ENCODE measurements at places on chromosomes 5 and 9.

- DNase-seq = no peak
Observed at GRCh38 chr9:114806526-114806900, 674 bp upstream of the TNFSF15 start.

- no peak for DNase-seq
Observed at GRCh38 chr5:170126626-170127025, 20.9 kb downstream of the FOXI1 start.

- DNase-seq = no peak
Observed at GRCh38 chr9:83454076-83454475, 84.1 kb downstream of the FRMD3 start.

- DNase-seq = no peak
Observed at GRCh38 chr5:37133939-37134338, 115.2 kb downstream of the CPLANE1 start.

- DNase-seq = no peak
Observed at GRCh38 chr5:98432378-98432777, 341.1 kb upstream of the RGMB start.

DNA sequence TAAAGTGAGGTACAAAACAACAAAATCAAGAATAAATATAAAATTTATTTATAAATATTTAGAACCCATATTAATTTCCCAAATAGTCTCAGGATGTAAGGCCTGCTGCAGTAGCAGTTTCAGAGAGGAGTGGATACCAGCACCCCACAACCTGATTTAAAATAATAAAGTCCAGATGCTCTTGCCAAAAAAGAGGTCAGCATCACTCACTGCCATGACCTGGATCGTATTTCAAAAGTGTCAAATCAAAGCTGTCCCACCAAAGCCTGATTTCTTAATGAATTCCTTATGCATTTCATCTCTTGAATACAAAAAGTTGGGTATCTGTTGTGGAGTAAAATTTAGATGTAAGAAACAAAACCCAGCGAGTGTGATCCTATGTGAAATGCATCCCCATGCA, 58.0 kb upstream of the ROR2 start:
- no peak for DNase-seq

- DNase-seq = no peak
Observed at GRCh38 chr5:172402531-172403188, 51.7 kb downstream of the SH3PXD2B start.

- DNase-seq = no peak
Observed at GRCh38 chr5:109247986-109248385, 161.8 kb downstream of the PJA2 start.

GRCh38 chr5:163562071-163562470, 56.7 kb downstream of the MAT2B start:
- no peak for DNase-seq

GRCh38 chr9:125807079-125807478, 59.9 kb downstream of the PBX3 start:
- no peak for DNase-seq

- DNase-seq = no peak
Observed at GRCh38 chr9:25353783-25354182, 324.5 kb downstream of the TUSC1 start.

- DNase-seq = no peak
Observed at GRCh38 chr9:71589612-71590011, 178.7 kb downstream of the CEMIP2 start.

GRCh38 chr9:107874137-107874536, 384.6 kb upstream of the KLF4 start:
- no peak for DNase-seq

- DNase-seq = no peak
Observed at GRCh38 chr9:79988126-79988525, 416.4 kb downstream of the TLE4 start.

DNA sequence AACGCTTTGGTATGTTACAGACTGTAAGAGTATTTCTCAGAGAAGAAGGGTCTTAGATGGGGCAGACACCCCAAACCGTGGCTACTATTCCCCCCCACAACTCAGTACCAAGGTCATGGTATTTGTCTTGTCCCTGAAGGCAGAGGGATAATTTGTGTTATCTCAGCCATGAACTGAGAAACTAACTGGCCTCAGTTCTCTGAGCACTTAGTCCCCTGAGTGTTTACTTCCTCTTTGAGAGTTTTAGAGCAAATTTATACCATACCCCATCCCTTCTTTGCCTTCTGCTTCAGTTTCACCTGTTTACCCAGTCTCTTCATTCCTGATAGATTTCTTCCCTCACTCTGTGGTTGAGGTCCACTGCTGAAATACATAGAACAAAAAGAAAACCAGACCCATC, 183.9 kb downstream of the LRRC70 start:
- no peak for DNase-seq

GRCh38 chr5:122415030-122415800, 103.2 kb downstream of the SNCAIP start:
- DNase-seq = no peak

DNA sequence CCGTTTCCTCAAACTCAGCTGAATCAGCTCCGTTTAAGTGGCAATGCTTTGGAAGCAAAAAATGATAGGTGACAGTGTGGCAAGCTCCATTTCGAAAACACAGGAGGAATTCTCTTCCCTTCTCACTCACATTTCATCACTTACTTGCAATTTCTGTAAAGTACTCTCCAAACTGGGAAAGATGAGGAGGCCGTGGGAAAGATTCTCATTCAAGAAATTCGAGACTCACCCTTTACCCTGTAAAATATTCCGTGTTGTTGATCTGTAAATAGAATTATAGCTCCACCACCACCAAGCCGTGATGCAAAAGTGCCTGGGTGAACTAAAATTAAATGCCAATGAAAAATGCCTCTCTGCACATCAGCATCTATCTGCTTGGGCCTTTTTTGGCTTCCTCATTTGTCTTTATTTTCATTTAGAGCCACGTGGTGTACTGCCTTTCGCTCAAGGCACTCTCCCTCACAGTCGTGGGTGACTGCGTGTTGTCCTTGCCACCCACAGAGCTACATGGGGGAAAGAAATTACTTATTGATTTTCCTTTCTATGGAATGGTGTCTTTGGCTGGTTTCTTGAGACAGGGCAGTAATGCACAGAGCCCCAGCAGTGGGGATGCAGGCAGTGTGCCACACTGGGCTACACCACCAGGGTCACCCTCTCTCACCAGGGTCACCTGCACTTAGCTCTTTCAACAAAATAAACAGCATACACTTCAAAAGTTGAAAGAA, 289.3 kb upstream of the TAS2R1 start:
- DNase-seq = no peak

DNA sequence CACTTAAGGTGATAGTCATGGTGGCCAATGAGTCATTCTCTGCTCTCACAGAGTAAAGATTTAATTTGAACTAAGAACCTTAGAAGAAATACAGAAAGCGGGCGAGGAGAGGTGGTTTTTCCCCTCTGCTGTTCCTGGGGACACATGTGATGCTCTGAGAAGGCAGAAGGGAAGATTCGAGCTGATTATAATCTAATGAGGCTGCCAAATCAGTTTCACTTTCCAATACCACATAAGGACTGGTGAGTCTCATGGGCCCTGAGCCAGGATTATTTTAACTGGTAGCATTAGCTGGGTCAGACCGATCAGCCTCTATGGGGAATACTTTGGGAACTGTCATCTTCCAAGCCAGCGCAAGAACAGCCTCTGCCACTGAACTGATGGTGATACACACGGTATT, 116.5 kb downstream of the SLC1A3 start:
- DNase-seq = no peak

GRCh38 chr9:93967020-93967803, 12.1 kb upstream of the BARX1 start:
- no peak for DNase-seq

GRCh38 chr9:107807183-107807582, 317.6 kb upstream of the KLF4 start:
- no peak for DNase-seq

DNA sequence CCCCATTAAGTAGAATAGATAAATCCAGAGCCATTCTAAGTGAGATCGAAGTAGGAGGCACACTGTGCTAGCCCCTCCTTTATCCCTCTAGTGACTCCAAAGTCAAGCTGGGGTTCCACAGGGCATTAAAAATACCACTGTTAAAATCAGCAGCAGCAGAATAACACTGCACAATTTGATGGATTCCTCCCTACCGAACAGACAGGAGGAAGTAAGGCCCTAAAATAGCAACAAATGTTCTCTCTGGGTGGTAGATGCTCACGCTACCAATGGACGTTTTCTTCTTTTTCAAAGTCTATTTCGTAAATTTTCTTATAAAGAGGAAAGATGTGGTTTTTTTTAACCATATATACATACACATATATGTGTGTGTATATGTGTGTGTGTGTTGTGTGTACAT, 54.4 kb downstream of the FBXW11 start:
- DNase-seq = no peak

- no peak for DNase-seq
Observed at GRCh38 chr5:78526049-78526525, 122.5 kb downstream of the LHFPL2 start.

- no peak for DNase-seq
Observed at GRCh38 chr5:50710838-50711237, 44.4 kb downstream of the PARP8 start.

DNA sequence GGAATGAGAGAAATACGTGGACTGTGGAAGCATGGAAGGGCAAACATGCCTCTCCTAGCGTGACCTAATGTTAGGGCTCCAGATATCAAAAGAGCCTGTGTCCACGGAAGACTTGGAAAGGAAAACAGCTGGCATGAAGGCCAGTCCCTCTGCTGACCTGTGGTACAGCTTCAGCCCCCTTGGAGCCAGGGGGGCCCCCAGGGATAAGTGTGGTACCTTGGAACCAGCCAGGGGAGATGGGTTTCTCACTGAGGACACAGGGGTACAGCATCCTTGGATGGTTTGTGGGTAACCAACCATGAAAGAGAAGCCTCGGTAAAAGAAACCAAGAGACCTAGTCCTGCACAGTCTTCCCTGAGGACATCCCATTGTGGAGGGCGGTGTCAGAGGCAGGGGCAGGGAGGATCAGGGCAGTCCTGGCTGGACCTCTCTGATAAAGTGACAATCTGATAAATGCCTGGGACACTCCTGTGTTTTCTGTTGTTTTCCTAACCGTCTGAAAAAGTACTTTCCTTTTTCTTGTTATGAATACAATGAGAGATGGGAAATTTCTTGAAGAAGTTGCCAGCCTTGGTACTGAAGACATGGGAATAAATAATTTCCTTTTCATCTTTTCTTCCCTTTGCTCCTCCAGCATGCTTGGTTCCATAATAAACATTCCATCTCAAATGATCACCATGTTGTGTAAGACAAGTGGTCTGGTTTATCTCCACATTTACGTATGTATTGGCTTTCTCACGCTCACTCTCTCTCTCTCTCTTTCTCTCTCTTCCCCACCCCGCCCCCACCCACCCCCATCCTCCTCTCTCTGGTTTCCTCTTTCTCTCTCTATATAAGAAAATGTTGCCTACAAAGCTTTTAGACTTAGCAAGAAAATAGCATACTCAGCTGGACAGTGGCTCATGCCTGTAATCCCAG, 102.1 kb downstream of the SUSD1 start:
- no peak for DNase-seq

GRCh38 chr9:123789554-123790292, 140.2 kb downstream of the DENND1A start:
- no peak for DNase-seq

DNA sequence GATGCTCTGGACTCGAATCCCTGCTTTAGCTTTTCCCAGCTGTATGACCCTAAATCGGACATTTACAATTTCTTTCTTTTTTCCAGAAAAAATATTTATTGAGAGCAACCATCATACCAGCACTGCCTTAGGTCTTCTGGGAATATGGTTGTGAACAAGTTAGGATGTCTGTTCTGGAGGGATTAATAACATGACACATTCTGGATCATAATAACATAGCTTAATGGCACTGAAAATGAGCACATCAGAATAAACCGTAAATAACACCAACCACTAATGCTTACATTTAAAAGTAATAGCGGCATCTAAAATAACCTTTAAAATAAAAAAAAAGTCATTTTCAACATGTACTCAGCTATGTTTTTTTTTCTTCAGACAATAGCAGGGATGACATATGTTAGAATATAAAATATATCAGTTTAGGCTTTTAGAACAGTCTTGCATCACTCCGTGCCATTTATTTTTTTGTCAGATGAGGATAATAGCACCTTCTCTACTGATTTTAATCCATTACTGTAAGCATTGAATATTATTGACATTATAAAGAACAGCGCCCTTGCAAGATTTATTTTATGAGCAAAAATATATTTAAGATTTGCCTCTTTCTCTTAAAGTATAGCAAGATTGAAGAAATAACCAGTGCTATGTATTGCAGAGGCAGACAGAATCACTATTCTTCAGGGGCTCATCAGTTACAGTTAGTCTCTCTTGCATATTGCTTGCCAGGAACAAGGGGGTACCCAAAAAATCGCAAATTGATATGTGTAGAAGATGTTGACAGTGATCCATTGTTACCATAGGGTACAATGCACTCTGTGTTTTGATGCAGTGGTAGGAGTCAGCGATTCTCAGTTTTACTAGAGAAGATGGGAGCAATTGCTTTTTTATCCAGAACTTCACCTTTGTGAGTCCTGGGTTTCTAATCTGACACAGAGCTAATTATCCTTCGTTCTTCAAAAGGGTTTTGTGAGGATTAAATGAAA, 168.4 kb upstream of the NR3C1 start:
- DNase-seq = no peak

- DNase-seq = no peak
Observed at GRCh38 chr9:16039988-16040761, 487.3 kb downstream of the CCDC171 start.

GRCh38 chr5:132183723-132184122, 43.9 kb downstream of the P4HA2 start:
- DNase-seq = no peak

DNA sequence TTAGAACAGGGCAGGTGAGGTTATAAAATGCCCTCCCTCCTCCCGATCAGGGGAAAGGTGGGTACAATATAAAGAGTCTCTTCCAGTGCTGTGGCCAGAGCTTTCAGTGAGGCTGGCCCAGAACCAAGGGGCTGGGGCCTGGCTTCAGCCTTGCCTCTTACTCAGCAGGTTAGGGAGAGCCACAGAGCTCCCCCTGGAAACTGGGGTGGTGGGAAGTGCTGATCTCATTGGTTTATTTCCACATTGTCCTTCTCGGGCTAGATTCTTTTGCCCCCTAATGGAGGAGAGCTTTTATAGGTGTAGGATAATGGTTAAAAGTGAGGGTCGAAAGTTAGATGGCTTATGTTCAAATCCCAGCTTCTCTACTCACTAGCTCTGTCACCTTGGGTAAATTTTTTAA, 186.7 kb upstream of the TBC1D2 start:
- no peak for DNase-seq

- no peak for DNase-seq
Observed at GRCh38 chr5:10706326-10706725, 54.7 kb downstream of the DAP start.

DNA sequence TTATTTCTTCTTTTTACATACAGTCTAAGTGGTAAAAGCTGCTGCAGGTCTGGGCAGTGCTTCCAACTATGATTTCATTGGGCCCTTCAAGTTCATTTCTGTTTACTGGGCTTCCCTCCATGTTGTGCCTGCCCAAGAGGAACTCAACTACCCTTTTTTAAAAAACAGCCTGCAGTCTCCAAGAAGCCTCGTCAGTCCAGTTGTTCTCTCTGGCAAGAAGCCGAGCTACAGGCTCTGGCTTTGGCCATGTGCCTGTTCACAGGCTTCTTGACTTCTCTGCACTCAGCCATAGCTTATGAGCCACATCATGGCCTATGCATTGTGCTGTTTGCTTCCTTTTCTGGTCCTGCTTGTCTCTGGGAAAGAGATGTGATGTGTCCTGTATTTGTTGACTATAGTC, 119.7 kb upstream of the PJA2 start:
- DNase-seq = peak; percentile 68

Measured in forelimb muscle (tissue), 1 donor.